ENCODE measurements at places on chromosomes 16 and 17.

- peak; percentile 33 for DNase-seq
Observed at GRCh38 chr16:86669937-86670749, 91.8 kb downstream of the FOXL1 start.

- DNase-seq: peak; percentile 75
Observed at GRCh38 chr17:19317359-19318095, 45.0 kb downstream of the B9D1 start.

- DNase-seq: no peak
Observed at GRCh38 chr17:32463304-32463703, 19.0 kb downstream of the PSMD11 start.

DNA sequence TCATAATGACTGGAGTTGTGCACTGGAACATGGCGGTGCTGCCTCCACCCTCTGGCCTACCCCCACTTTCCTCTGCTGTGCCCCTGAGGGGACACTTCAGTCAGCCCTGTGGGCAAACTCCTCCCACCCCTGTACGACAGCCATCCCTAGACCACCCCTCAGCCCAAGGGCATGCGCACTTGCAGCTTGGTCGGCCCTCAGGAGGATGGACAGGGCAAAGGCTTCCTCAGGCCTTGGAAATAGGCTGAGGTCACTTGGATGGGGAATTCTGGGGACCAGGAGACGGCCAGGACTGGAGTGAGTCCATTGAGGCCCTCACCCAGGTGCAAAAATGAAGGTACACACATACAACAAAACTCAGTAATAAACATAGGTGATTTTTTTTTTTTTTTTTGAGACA, 41.0 kb downstream of the FZD2 start:
- DNase-seq: no peak

- peak; percentile 51 for DNase-seq
Observed at GRCh38 chr16:55672471-55672870, 16.7 kb downstream of the SLC6A2 start.

- no peak for DNase-seq
Observed at GRCh38 chr17:73623247-73623646, 21.0 kb downstream of the SDK2 start.
